SW 1271 (cell line): ENCODE measurements at places on chromosomes 11 and 22.
A peak's percentile ranks its signal among the peaks of the same experiment; 100 is the strongest.

GRCh38 chr11:7514099-7514591 is 346 bp downstream of the PPFIBP2 start:
- DNase-seq = peak; percentile 33

- DNase-seq = no peak
Measured at GRCh38 chr11:77171885-77172665, 44.0 kb downstream of the MYO7A start.

GRCh38 chr11:19868281-19868821 is 155.7 kb downstream of the NAV2 start:
- DNase-seq = no peak

DNA sequence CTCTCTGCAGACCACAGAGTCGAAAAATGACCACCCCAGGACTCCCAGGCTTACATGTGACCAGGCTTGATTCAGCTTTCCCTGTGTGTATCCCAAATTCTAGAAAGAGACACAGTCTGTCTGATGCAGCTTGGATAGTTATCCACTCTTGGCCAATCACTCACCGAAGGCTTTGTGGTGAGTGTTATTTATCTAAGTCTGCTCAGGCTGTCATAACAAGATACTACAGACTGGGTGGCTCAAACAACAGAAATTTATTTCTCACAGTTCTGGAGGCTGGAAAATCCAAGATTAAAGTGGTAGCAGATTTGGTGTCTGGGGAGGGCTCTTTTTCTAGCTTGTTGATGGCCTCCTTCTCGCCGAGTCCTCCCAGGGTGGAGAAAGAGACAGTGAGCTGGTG is 63.2 kb downstream of the ZBTB16 start:
- no peak for DNase-seq
